ENCODE measurements at places on chromosomes 16 and 17. TPM values are rescaled to one million over a fixed set of nuclear protein-coding genes. Genes with fewer than 3 reads are reported as not detected.

Gene PIGS
- total RNA-seq: 43.0 TPM

- no peak for DNase-seq
- H3K4me3 ChIP-seq: peak overlapping the region; percentile 84
- no peaks in the 10 kb centered on the region for H3K27me3 ChIP-seq
- H3K4me1 ChIP-seq: peaks cover 16% of the 10 kb centered on the region
These were observed 652 bp downstream of the VPS35L start for GRCh38 chr16:19555938-19556771.

GRCh38 chr16:21568502-21569189, 30.7 kb upstream of the METTL9 start:
- H3K4me3 ChIP-seq: no peak overlapping the region
- peak; percentile 27 for DNase-seq
- peaks cover 5% of the 10 kb centered on the region for H3K27me3 ChIP-seq
- no peaks in the 10 kb centered on the region for H3K36me3 ChIP-seq
- H3K4me1 ChIP-seq: peaks cover 9% of the 10 kb centered on the region
- no peak overlapping the region for H3K27ac ChIP-seq

- H3K27me3 ChIP-seq: peaks cover 8% of the 10 kb centered on the region
- no peaks in the 10 kb centered on the region for H3K36me3 ChIP-seq
- H3K4me3 ChIP-seq: no peak overlapping the region
- no peak for DNase-seq
- H3K4me1 ChIP-seq: no peaks in the 10 kb centered on the region
- no peak overlapping the region for H3K27ac ChIP-seq
These were observed 162.2 kb upstream of the TNRC6C start for GRCh38 chr17:77796176-77796860.

- DNase-seq: peak; percentile 78
- peaks cover 7% of the 10 kb centered on the region for H3K27me3 ChIP-seq
- no peak overlapping the region for H3K27ac ChIP-seq
- H3K36me3 ChIP-seq: no peaks in the 10 kb centered on the region
- peaks cover 4% of the 10 kb centered on the region for H3K4me1 ChIP-seq
These were observed 9.0 kb downstream of the VPS9D1 start for GRCh38 chr16:89711601-89712273.

Gene KRT16
- not detected for total RNA-seq
